ENCODE measurements at places on chromosomes 2 and 18. TPM values are rescaled to one million over a fixed set of nuclear protein-coding genes. Genes with fewer than 3 reads are reported as not detected.

The EML6 gene
- 0.28 TPM for total RNA-seq

DNA sequence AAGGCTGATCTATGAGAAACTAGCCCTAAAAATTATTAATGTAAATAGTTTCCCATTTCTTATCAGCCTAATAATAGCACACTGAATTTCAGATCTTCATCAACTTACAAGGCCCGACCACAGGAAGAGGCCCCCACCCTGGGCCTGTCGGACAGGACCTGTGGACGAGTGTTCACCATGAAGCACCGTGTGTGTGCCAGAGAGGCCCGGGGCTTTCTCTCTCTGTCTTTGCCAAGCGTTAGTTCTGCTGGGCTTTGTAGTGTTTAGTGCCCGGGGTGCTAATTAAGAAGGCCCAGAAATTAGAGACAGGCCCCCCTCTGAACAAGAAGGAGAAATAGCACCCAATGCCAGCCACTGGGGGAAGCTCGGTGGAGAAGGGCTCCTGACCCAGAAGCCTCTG, 265.7 kb downstream of the TWIST2 start:
- no peak for DNase-seq

DNA sequence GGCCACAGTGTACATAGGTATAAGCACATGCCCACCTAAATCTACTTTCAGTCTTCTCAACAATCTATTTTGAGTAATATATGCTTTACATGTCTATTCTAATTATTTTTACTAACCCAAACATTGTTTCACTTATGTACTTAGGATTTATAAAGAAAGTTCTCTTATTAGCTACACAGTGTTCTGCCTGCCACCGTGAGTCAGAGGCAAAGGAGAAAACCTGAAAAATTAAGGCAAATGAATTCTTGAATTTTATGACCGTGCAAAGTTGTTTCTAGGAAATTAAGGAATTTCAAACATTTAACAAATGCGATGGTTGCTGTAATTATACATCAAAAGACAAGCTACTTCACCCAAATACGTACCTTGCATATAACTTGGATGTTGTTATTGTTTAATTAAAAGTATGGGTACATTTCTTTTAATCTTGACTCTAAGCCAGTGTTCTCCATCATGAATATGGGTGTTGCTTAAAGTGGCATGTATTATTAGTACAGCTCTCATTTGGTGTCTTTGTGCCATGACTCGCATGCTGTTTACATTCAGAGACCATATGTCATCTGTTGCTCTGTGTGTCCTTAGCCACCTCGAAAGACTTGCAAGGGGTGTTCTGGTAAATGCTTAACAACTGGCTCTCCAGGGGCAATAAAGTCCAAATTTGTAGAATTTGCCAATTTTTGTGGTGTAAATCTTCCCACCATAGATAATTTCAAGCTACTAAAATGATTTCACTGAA, 154.3 kb upstream of the FN1 start:
- no peak for DNase-seq

DNA sequence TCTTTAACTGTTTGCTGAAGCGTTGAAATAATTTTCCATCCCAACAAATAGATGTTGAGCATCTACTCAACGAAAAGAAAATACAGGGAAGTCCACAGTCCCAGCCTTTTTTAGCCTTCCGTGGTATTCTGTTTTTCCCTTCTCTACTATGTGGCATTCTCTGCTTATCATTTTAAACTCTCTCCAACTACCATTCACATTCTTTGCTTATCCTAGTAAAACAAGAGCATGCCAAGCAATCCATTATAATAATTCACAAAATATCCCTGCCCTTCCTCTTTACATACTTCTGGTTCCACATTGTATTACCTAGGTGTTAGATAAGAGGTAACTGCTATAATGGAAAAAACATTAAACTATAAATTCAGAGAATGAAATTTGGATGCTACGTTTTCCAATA, 1.6 kb upstream of the SESTD1 start:
- DNase-seq, result no peak

The MRPL19 gene
- 78.3 TPM for total RNA-seq

The SLC4A3 gene
- total RNA-seq, result 0.15 TPM

DNA sequence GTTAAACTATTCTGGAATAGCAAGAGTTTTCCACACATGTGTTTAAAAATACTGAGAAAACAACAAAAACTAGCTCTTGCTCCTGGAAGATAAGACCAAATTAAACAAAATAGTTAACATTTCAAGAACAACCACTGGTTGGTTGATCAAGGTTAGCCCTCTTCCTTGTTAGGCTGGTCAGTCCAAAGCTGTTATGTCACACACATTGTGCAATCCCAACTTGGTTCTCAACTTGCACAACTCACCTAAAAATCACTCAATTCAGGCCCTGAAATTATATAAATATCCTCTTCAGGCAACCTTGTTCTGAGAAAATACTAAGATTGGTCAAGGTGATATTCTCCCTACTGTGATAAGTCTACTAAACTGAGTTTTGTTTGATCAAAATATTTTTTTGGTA, 169.7 kb upstream of the LRP1B start:
- no peak for DNase-seq

- DNase-seq, result no peak
Measured at GRCh38 chr18:42048158-42048557, 93.1 kb downstream of the PIK3C3 start.

DNA sequence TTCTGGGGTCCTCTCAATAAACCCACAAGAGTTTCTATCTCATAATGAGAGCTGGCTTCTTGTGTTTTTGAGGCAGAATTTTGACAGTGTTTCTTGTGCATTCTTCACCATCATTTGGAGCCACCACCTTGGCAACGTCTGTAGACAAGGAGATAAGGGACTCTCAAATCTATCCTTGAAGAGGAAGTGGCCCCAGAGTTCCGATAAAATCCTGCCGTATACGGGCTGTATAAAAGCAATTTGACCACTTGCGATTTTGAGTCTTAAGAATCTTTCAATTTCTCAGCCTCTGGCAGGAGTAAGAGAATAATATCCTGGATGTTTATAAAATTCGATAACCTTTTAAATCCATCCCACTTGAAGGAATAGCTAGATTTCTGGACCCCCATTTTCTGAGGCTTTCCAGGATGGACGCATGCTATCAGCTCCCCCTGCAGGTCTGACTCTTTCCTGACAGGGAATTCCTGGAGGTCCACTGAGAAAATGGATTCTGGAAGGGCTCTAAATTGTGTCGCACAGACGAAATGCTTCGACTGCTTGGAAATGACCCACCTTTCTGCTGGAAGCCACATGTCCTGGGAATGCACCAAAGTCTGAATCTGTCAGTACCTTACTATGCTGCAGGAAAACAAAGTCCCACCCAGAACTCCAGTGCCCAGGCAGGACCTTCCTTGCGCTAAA, 54.1 kb downstream of the E2F6 start:
- DNase-seq, result no peak

The CDH7 gene
- total RNA-seq, result not detected

GRCh38 chr2:157923598-157924217, 47.6 kb upstream of the ACVR1 start:
- no peak for DNase-seq

- DNase-seq, result no peak
Measured at GRCh38 chr2:223036790-223037444, 15.1 kb upstream of the KCNE4 start.

DNA sequence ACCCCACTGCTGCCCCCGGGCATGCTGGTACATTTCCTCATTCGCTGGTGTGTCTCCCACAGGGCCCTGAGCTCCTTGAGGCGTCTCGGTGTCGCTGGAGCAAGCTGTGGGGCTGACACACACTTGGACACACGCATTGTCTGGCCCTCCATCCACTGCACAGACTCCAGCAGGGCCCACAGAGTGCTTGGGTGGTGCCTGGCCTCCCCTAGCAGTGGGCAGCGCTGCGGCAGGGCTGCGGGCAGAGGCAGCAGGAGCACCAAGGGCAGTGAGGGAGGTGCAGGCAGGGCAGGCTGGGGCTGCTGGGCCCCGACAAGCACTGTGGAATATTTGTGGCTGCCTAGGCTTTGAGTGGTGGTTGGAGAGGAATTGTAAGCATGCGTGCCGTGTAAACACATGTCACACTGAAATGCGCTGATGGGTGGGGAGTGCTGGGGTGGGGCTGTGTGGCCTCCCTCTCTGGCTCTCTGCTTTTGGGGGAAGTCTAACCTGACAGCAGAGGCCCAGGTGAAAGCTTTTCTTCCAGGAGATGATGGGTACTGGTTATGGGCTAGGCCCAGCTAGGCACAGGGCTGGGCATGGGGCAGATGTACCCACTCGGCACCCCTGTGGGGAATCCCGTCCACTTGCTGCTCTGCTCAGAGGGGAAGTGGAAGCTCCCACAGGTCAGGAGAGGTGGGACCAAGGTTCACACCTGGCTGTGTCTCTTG, 55.5 kb upstream of the HS6ST1 start:
- no peak for DNase-seq

DNA sequence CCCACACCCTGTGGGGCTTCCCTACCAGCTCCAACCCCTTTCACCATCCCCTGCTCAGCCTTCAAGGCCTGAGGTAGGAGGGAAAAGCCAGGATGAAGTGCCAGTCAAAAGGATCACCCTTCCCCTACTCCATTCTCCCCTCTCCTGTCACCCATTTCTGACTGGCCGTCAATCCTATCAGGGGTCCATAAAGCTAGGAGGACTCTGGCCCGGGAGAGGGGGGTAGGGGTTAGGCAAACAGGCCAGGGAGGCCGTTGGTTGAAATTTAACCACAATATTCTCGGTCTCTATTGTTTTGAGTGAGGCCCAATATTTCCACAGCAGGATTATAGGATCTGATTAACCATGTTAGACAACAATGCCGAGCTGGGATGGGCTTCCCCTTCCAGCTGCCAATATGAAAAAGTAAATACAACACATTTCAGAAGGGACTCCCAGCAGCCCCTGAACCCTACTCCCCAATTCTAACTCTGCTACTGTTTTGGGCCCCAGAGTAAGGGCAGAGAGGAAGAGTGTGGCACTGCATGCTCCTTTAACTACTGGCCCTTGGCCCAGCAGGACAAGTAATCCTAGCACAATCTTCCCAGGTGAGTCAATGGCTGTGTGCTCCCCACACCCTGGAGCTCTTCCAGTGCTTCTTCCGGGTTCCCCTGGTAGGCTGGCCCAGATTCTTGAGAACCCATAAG, 10.6 kb upstream of the IHH start:
- DNase-seq, result no peak

The DUSP2 gene
- 525 TPM for total RNA-seq

- no peak for DNase-seq
Measured at GRCh38 chr2:66268756-66269155, 166.2 kb upstream of the MEIS1 start.
